Vein endothelial cell (primary cell): ENCODE measurements at places on chromosomes 1 and 21. TPM values are rescaled to one million over a fixed set of nuclear protein-coding genes. Genes with fewer than 3 reads are reported as not detected.

Gene CALML6
- total RNA-seq: under 0.01 and 0.19 TPM in 2 replicates

Gene AGRN
- total RNA-seq: 117 and 208 TPM in 2 replicates

Gene RAB3B
- total RNA-seq: 16.3 and 31.0 TPM in 2 replicates

Gene TFF2
- total RNA-seq: not detected in 2 replicates

Gene ARHGAP30
- total RNA-seq: not detected in 2 replicates

Gene IQGAP3
- 19.6 and 21.5 TPM in 2 replicates for total RNA-seq

Gene IVL
- not detected in 2 replicates for total RNA-seq

Gene HRNR
- total RNA-seq: not detected in 2 replicates

Gene RBM15
- total RNA-seq: 44.7 and 45.4 TPM in 2 replicates

Gene ATP1A4
- total RNA-seq: not detected in 2 replicates

Gene AUNIP
- total RNA-seq: 2.6 and 4.2 TPM in 2 replicates

Gene ATP1B1
- total RNA-seq: 24.5 and 29.8 TPM in 2 replicates

Gene AQP10
- total RNA-seq: 0.65 TPM in 1 of 2 replicates, not detected in the other

Gene LCA5L
- 0.76 and 1.3 TPM in 2 replicates for total RNA-seq

Gene REG4
- total RNA-seq: not detected in 2 replicates

Gene SMIM11
- 4.4 and 8.8 TPM in 2 replicates for total RNA-seq

Gene TP73
- 0.10 TPM in 1 of 2 replicates, not detected in the other for total RNA-seq

Gene CD1E
- total RNA-seq: not detected in 2 replicates
